ENCODE measurements at places on chromosomes 13 and 19.
A peak's percentile ranks its signal among the peaks of the same experiment; 100 is the strongest.

DNA sequence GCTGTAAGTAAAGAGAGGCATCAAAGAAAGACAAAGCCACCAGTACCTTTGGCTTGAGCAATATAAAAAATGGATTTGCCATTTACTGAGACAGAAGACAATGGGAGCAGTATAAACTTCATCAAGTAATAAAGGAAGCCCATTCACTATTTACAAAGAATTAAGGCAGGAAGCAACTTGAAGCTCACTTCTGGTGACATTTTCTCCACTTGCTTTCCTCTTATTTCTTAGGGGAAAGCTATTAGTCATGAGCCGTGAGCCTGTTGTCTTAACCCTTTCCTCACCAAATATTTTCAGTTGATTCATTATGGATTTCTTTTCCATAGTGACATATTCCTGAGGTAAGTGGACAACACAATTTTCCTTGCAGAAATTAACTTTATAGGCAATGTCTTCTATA lies 156.8 kb downstream of the DNAJC3 start:
- DNase-seq, result no peak

DNA sequence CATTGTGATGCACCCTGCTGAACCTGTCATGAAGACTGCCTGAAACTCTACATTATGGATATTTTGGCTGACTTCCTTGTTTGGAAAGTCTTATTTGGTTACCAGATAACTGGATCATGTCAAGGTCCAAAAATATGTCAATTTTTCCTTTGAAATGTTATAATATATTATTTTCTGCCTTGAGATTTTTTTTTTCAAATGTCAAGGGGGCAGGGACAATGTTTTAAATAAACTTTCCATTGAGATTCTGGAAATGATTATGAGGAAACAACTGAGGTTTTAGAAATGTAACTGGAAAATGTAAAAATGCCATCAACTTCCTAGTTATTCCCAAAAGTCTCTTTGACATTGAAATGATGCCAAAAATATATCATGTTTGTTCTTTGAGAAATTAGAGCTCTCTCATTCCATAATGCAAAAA lies 117.0 kb downstream of the RFC3 start:
- DNase-seq, result no peak

DNA sequence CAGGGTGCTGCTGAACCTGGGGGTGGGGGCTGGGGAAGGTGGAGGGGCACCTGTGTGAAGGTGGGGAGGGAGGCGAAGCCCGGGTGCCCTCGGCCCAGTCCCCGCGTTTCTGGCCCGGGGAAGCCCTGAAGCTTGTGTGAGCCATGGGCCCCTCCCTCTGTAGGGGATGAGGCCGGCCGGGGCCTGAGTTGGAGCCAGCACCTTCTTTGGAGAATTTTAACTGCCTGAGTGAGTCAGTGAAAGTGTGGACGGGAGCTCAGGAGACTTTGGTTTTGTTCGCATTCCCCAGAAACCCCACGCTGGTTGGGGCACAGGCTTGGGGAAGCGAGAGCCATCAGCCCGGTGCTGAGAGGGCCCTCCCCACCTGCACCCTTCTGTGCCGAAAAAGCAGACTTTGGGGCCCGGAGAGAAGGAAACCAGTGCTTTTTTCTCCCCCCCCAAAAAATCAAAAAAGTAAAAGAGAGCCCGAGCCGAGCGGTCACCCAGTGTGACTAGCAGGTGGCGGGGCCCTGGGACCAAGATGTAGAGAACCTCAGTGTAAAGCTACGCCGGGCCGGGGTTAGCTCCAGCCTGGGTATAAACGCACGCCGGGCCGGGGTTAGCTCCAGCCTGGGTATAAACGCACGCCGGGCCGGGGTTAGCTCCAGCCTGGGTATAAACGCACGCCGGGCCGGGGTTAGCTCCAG lies 45.1 kb downstream of the TMEM255B start:
- DNase-seq, result no peak

DNA sequence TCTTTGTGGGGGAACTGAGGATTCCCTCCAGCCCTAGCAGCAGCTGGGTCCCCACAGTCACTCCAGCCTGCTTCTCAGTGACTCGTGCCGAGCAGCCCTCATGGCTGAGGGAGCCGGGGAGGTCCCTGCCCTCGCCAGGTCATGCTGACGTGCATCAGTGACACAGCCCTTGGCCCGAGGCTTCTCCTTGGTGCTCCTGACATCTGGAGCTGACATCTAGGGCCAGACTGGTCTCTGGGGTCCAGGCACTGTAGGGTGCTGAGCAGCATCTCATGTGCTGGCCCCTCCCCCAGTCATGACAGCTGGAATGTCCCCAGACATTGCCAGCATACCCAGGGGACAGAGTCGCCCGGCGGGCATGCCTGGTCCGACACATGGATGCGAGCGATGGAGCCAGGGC lies 14.4 kb downstream of the COMP start:
- DNase-seq, result no peak

DNA sequence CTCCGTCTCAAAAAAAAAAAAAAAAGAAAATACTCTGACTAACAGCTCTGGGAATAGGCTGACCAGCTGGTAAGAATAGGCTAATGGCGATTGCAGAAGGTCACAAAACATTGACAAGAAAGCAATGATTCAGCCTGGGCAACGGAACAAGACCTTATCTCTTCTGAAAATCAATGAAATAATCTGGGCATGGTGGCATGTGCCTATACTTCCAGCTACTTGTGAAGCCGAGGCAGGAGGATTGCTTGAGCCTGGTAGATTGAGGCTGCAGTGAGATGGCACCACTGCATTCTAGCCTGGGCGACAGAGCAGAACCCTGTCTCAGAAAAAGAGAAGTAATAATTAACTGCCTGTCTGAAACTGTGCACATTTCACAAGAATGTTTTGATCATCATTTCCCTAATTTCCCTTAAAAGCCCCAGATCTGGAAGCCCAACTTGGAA lies 18.8 kb upstream of the MTRF1 start:
- peak; percentile 64 for DNase-seq

GRCh38 chr13:25085125-25085742 lies 10.7 kb upstream of the PABPC3 start:
- no peak for DNase-seq

- no peak for DNase-seq
Observed at GRCh38 chr13:78105656-78106055, 187.0 kb upstream of the EDNRB start.

- no peak for DNase-seq
Observed at GRCh38 chr13:73935991-73936390, 198.2 kb downstream of the KLF12 start.

Measured in CD14-positive monocyte (primary cell).